ENCODE measurements at places on chromosomes 6 and 20. TPM values are rescaled to one million over a fixed set of nuclear protein-coding genes. Genes with fewer than 3 reads are reported as not detected.

Gene DCDC2
- not detected for total RNA-seq

- peak; percentile 26 for DNase-seq
Observed at GRCh38 chr6:152161501-152161900, 354.0 kb downstream of the ESR1 start.

DNA sequence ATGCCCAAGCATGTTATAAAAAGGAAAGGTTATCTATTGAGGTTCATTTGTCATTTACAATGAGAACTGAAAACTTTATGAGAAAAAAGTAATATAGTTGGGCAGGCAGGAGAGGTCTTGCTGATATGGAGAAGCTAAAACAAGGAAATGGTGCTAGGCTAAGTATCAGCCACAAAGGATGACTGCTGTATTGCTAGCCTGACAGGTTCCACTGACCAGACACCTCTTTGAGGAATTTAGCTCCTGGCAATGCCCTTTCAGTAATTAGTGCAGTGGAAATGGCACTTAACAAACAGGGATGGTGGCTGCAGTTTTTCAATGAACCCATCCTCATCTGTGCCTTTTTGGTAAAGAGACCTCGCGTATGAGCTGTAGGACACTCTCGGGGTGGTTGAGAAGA, 284.4 kb downstream of the ZFAND3 start:
- DNase-seq = no peak

DNA sequence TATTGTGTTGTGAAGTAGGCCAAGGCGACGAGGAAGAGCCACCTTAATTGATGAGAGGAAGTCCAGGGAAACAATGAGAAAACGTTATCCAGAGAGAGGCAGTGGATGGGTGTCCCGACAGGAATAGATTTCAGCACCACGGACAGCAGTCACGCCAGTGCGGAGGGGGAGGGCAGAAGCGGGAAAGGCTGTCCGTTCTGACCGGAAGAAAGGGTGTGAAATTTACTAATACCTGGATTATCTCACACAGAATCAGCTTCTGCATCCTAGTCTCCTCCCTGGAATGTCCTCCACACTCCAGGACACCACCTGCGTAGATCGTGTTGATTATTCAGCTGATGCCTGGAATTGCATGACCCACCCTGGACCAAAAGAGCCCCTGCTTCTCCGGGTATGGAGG, 7.4 kb upstream of the BPIFA3 start:
- peak; percentile 47 for DNase-seq

DNA sequence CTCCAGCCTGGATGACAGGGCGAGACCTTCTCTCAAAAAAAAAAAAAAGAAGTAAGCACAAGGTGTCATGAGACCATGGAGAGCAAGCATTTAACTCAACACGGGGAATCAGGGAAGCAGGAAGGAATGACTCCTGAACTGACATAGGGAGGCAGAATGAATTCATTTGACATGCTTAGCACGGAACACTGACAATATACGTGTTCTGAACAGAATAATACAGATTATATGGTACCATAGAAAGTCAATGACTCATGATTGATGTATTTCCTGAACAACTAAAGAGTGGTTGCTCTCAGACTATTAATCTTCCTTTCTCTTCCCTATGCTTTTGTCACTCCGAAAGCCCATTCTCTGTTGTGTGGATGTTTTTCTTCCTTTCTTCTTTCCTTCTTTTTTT, 20.7 kb upstream of the ASIP start:
- DNase-seq = peak; percentile 79

DNA sequence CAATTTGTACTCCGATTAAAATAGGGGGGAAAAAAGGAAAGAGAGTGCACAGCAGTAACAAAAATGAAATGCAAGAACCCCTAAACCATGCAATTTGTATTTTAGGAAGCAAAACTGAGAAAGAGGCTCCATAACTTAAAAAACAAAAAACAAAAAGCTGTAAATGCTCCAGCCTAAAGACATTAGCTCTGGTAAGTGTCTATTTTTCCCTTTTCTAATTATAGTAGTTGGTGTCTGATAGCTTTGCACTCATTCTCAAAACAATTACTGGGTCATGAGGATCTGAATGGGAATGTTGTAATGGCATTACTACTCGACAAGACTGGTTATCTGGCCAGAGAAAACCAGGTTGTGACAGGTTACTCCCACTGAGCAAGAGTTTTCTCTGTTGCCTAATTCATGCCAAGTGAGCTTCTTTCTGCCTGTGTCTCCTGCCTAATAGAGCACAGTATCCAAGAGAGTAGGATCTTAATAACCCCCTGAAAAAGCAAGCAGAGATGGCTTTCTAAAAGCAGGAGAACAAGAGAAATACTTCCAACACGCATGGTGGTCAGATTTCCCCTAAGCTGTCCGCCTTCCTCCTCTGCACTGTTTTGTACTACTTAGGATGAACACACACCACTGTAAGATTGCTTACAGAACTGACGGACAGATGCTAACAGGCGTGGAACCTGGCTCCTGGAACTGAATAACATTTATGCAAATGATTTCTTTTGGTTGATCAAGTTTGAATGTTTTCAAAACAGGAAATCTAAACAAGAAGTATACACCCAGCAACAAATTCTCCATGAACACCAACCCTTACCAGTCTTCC, 86.4 kb downstream of the FKBP5 start:
- DNase-seq = peak; percentile 69

- DNase-seq = no peak
Observed at GRCh38 chr6:6515691-6516607, 72.6 kb upstream of the LY86 start.

GRCh38 chr6:33492093-33492492, 37.7 kb downstream of the ZBTB9 start:
- DNase-seq = no peak

DNA sequence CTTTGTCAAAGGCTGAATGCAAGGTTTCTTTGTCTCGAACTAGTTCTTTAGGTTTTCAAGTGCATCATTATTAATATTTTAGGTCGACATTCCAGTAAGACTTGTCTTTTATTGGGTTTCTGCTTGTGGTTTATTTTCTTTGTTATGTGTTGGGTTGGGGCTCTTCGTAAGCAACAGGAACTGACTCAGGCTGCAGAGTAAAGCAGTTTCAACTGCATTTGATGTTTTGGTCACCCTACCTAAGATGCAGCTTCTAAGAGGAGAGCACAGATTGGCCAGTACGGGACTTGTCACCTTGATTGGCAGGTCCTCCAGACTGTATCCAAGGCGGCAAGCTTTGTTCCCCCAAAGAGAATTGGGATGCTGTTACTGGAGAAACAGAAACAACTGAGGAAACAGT, 149.5 kb upstream of the SULF2 start:
- DNase-seq = peak; percentile 44

- no peak for DNase-seq
Observed at GRCh38 chr6:87806635-87807034, 104.6 kb upstream of the AKIRIN2 start.
